ENCODE measurements at places on chromosomes 6 and 20.

DNA sequence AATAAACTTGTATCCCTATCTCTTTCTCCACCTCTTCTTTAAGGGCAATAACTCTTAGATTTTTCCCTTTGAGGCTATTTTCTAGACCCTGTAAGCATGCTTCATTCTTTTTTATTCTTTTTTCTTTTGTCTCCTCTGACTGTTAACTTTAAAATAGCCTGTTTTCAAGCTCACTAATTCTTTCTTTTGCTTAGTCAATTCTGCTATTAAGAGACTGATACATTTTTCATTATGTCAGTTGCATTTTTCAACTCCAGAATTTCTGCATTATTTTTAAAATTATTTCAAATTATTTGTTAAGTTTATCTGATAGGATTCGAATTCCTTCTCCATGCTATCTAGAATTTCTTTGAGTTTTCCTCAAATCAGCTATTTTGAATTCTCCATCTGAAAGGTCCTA lies 84.0 kb downstream of the CFAP61 start:
- no peak for DNase-seq

DNA sequence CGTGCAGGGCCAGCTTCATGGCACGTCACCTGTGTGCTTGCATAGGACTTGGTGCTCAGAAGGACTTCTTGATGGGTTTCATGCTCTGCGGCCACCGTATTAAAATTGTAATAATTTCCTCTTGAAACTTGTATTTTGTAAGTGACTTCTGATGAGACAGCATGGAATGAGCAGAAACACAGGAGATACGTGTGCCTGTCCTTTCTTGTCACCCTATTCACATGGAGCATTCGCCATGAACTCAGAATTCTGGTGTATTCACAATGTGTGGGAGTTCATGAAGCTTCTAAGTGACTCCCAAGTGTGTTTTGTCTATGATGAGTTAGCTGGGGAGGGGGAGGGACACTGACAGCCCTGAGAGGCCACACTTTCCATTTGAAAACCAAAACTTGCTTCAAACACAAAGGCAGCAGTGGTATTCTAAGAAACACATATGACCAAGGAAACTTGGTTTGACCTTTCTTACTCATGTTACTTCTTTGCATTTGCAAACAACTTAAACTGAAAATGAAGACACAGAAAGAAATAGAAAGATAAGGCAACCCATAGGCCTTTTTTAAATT lies 92.1 kb upstream of the NEDD9 start:
- no peak for DNase-seq

DNA sequence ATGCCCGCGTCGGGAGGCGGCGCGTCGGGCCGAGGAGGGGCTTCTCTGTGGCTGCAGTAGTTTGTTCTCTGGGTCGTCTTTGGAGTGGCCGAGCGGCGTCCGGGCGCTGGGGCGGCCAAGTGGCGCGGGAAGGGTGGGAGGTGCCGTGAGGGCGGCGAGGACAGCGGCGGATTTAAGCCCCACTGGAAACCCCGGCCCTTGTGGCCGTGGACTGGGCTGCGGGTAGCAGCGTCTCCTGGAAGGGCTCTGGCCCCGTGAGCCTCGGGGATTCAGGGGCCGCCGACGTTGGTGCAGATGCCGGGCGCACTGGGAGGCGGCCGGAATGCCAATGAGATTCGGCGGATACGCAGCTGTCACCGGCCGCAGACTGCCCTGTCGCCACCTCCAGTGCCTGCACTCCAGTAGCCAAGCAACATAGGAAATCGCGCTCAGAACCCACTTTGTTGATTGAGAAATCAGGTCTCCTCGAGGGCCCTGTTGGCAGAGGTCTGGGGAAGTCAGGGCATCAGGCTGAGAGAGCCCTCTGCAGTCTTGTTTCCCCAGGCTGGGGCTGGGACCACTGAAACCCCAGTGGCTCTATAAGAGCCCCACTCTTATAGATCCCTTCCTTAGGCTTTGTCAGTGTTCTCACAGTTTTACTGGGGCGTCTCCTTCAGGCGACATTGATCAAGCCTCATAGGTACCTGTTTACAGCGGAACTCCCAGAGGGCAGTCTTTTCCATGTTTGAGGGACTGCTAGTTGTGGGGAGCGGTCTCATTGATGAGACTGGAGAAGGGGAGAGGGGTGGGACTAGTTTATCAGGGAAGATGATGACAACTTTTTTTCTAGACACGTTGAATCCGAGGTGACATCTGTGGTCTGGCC lies 642 bp downstream of the GZF1 start:
- DNase-seq: no peak

DNA sequence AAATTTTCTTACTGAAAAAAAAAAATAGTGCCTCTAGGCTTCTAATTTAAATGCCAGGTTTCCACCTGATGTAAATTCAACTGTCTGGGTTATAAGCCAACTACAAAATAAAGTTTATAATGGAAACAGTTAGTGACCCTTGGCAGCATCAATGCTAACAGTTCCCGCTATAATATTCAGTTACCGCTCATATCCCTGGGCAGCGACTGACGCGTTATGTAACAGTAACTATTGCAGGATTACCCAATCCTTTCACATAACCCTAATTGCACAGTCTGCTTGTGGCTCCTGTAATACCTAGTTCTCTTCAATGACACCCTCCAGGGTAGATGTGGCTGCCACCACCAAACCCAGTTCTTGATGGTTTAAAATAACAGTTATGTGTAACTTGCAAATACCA lies 208.6 kb downstream of the MOXD1 start:
- DNase-seq: no peak

DNA sequence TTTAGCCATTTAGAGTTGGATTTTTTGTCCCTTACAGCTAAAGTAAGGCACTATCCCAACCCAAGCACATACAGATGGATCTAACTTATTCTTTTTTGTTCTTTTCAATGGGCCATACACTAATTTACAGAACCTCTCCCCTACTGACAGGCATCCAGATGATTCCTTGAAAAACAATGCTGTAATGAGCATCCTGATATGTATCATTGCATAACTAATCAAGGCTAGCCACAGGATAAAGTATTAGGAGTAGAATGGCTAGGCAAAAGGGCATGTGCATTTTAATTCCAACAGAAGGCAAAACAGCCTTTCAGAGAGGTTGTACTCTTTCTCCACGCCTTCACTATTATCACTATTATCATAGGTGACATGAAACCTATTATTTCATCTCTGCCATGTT lies 54.1 kb downstream of the ELOVL5 start:
- no peak for DNase-seq

DNA sequence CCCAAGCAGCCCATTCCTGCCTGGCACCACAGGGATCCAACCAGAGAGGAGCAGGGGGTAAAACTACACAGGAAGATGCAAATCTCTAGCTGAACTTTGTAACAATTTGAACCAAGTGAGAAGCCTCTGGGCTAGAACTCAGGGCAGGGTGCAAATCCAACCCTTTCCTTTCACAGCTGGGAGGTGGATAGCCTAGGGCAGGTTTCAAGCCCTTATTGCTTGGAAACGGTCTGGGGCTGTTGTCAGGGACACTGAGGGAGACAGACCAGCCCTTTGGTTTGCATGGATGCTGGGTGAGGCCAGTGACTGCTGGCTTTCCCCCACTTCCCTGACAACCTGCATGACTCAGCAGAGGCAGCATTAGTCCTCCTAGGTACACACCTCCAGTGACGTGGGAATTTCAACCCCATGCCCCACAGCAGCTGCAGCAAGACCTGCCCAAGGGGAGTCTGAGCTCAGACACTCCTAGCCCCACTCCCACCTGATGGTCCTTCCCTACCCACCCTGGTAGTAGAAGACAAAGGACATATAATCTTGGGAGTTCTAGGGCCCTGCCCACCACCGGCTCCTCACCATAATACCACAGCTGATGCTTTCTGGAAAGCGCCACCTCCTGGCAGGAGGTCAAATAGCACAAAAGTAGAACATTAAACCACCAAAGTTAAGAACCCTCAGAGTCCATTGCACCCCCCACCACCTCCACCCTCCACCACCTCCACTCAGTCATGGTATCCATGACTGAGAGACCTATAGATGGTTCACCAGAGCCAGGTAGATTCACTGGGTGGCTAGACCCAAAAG lies 797.7 kb upstream of the MAN1A1 start:
- DNase-seq: no peak

DNA sequence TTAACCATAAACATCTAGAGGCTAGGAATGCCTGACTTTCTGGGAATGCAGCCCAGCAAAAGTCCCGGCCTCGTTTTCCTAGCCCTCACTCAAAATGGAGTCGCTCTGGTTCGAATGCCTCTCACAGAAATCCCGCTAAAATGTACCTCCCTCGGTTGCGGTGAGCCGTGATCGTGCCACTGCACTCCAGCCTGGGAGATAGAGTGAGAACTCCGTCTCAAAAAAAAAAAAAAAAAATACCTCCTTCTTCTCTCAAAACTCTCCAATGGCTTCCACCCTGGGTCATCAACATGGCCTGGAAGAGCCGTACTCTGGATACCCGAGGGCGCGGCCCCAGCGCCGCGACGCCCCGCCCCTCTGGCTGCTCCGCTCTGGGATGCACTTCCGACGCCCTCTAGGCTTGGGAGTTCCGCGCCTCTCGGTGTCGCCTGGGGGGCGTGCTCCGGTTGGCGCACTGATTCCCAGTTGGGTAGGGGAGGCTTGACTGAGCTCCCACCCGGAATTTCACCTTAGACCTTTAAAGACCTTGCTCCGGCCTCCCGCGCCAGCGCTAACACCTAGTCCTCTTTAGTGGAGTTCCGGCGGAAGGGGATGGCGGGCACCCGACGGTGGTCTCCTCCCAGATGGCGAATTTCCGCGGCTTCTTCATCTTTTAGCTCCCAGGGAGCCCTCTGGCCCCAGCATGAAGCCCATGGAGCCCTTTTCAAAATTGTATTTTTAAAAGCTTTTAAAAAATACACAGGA lies 12.3 kb downstream of the HMGN4 start:
- DNase-seq: no peak

- no peak for DNase-seq
Measured at GRCh38 chr6:35419417-35419816, 32.7 kb upstream of the FANCE start.

DNA sequence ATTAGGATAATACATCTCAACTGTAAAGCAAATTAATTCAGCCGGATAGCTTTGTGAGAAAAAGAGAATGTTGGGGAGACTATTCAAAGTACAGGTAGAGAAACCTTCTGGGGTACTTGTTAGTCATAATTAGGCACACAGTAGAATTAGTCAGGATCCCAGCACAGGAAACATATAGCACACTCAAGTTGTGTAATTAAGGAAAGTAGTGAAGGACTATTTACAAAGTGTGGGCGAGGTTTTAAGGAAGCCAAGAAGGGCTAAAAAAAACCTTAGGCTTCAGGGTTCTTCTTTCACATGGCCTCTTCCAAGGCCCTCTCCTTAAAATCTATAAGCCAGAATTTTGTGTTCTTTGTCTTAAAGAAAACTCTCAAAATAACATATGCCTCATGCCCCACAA lies 126.7 kb downstream of the RTN4IP1 start:
- no peak for DNase-seq

GRCh38 chr6:144298194-144298593 lies 13.1 kb downstream of the UTRN start:
- DNase-seq: no peak

DNA sequence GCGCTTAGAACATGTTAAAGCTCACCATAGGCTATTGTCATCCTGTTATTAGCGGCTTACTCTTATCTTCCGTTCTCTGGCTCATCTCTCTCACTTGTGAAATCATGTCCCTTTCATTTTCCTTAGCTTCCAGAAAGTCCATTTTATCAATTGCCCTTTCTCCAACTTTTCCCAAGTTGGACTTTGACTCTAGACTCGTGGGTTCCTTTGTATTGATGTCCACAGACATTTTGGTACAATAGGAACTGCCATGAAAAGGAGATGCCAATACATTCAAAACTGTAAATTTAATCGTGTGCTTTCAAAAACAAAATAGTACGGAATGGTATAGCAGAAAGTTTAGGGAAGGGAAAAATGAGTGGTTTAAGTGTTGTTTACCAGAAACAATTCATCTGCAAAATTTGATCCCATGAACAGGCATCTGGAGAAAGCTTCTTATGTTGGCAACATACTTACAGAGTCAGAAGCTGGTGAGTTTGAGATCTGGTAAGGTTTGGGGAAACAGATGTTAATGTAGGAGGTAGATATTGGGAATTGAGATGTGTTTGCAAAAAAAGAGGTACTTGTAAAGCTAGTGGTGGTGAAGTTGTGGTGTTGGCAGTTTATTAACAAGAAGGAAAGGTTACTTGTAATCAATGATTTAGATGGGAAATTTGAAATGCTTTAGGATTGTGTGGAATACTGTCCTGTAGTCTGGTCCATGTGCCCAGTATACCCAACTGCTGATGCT lies 10.2 kb upstream of the HIVEP1 start:
- DNase-seq: no peak

DNA sequence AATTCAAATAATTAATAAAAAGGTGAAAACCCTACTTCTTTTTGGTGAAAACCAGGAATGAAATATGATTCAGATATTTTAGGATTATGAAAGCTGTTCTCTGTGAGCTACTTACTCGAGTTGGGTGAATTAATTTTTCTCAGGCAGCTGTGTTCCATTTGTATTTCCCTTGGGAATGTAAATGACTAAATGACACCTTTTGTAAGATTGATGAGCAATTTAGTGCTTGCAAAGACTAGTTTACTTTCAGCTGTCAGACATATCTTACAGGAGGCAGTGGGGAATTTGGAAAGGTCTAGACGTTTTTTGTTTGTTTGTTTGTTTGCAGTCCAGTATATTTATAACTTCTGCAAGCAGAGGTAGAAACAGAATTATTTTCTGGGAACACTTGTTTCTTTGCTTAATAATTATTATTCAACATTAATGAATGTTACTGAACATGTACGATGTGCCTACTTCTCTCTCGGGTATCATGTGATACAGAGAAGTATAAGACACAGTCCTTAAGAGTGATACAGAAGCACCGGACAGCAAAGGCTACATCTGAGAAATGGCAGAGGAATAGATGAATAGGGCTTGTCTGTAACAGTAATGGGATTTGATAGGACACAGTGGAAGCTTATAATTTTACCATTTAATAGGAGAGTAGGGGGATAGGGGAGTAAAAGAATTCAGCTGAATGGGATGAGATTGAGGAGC lies 91.3 kb downstream of the AKAP7 start:
- DNase-seq: no peak

DNA sequence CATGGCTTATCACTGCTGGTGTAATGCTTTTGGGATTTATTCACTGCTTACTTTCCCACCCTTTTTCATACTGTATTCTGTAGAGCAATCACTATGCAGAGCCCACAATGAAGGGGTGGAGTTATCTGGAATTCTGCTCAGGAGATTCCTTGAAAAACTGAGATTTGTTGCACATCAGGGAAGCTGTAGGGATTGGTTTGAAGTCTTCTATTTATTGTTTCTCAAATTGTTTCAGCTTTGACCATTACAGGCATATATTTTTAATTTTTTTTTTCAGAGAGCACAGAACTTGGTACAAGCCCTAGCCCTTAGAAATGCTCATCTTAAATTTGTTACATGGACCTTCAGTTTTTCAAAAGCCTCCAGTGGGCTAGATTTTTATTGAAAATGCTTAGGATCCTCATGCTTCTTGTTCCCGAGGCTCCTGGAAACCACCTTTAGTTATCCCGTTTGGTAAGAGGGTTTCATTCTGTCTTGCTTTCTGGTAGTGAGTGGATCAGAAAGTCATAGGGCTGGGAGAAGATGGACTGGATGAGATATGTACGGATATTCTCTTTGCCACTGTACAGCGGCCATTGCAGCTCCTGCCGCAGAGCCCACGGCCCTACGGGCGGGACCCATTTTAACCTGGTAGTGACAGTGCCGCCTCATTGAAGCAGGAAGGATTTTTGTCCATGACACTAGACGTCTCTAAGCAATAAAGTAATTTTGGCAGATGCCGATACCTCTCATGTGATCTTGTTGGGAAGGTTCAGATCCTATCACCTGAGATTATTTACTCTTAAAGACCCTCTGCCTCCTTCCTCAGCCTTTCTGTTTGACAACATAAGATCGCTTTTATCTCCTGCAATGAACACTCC lies 45.3 kb upstream of the ZNF184 start:
- no peak for DNase-seq
